ENCODE measurements at places on chromosomes 13 and 19. TPM values are rescaled to one million over a fixed set of nuclear protein-coding genes. Genes with fewer than 3 reads are reported as not detected.
A peak's percentile ranks its signal among the peaks of the same experiment; 100 is the strongest.

DNA sequence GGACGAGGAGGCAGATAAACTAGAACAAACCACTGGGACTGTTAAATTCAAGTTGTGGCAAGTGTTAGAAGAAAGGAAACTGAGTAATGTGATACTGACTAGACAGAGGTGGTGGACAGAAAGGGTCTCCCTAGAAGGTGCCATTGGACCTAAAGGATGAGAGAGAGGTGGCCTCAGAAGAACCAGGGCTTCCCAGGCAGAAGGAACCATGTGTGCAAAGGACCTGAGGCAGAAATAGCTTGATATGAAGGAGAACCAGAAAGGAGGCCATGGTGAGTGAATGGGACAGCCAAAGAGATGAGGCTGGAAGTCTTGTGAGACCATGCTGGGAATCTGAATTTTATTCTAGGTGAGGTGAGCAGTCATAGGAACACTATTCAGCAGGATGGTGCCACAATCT, 2.8 kb upstream of the SYDE1 start:
- no peak for DNase-seq

GRCh38 chr13:94140511-94140910, 339.0 kb downstream of the DCT start:
- DNase-seq: no peak

DNA sequence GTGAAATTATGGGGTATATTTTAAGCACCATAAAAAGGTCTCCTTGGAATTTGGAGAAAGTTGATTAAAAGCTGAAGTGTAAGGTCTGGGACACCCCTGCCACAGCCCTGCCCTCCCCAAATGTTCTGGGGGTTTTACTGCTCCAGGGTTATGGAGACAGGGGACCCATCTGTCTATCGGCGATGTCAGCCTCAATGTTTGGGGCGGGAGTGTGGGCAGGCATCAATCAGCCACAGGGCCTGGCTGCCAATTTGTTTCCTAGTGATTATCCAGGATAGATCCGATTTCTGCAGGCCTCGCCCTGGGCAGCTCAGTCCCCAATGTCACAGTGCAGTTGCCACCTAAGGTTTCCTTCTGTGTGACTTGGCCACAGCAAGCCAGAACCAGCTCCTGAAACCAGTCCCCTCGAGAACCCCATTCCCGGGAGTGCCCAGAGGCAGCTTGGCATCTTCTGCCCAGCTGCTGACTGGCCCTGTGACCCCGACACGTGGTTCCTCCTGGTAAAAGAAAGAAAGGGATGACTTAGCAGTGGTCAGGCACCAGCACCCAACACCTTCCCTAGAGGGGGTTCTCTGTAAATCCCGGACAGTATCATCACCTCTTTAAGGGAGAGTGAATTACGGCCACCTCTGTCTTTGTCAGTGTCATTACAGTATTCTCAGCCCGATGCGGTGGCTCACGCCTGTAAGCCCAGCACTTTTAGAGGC, 41.6 kb downstream of the MYO9B start:
- DNase-seq: peak; percentile 28

DNA sequence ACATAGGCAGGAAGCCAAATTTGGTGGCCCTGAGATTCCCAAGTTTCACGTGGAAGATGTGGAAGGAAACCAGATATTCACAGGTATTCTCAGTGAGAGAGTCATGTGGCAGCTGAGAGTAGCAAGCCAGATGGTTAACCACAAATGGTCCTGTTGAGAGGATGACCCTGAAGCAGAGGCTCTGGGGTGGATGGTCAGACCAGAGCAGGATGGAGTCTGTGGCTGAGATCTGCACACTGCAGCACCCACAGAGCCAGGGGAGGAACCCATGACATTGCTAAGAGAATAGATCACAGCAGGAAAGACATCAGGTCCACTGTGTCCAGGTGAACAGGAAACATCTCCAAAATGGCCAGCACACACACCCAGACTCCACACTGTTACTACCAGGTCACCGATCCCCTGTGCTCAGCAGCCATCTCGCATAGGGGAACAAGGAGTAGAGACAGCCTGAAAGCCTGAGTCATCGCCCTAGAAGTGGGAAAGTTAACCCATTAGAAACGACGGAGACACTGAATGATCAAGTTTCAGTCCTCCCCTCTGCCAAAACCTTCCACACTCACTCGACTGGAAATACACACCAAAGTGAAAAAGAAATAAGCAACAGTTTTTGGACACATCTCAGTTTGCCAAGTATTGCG, 160.0 kb downstream of the RBM26 start:
- DNase-seq: no peak

DNA sequence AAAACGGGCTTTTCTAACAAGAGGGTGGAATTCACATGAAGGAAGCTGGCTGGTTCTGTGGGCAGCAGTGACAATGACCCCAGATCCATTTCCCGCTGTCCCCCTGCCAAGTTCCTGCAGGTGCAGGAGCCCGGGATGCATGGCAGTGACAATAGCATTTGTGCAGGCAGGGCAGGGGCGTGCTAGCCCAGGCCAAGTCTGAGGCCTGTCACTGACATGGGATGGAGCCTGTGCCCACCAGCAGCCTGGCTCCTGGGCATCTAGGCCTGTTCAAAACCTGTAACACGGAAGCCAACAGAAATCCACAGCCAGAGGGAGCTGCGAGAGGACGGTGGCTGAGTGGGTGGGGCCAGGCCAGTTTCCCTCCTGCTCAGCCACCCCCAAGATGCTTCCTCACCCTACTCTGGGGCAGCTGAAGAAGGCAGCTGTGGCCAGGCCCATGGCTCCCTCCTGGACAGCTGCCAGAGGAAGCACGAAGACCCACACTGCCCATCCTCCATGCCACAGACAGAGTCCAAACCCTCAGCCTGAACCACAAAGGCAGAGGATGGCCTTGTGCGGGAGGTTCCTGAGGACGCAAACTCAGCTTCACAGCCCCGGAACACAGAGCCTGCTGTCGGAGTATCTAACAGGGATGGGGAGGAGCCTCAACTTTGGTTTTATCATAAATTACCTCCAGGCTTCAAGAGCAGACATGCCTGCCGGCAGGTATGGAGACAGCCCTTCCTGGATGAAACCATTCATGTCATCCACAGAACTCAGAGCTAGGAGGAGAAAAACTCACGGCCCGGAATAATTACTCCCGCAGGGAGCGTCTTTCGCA, 74.0 kb downstream of the CEBPG start:
- DNase-seq: no peak

DNA sequence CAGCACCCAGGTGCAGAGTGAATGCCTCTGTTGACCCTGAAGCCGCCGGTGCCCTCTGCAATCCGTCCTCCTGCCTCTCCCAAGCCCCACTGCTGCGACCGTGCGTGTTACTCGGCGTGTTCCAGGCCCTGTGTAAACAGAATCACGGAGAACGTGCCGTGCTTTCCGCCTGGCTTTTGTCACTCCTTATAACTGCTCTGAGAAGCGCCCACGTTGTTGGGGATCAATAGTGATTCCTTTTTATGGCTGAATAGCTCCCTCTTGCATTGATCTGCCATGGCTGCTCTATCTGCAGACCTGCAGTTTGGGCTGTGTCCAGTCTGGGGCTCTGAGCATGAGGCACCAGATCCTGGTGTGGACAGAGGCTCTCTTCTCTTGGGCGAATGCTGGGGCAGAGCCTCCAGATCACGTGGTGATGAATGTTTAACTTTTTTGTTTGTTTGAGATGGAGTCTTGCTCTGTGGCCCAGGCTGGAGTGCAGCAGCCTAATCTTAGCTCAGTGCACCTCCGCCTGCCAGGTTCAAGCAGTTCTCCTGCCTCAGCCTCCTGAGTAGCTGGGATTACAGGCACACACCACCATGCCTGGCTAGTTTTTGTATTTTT, 15.8 kb downstream of the ADPRHL1 start:
- peak; percentile 36 for DNase-seq

GRCh38 chr13:110559429-110559943, 2.0 kb downstream of the RAB20 start:
- DNase-seq: peak; percentile 72

DNA sequence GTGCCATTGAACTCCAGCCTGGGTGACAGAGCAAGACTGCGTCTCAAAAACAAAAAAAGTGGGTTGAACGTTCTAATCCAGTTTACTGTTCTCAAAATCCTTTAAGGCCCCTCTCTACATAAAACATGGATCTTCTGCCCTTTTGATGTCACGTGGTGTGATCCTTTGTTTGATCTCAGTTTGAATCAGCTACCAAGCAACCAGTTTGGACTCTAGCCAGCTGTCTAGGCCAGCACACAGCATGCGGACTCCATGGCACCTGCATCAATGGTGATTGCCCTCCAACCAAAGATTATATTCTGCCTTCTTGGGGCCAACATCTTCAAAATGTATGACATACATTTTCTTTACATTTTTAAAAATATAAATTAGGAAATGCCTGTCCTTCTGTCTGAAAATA, 365.4 kb downstream of the NDFIP2 start:
- no peak for DNase-seq

- no peak for DNase-seq
Measured at GRCh38 chr19:40421993-40422747, 3.6 kb downstream of the SERTAD1 start.

DNA sequence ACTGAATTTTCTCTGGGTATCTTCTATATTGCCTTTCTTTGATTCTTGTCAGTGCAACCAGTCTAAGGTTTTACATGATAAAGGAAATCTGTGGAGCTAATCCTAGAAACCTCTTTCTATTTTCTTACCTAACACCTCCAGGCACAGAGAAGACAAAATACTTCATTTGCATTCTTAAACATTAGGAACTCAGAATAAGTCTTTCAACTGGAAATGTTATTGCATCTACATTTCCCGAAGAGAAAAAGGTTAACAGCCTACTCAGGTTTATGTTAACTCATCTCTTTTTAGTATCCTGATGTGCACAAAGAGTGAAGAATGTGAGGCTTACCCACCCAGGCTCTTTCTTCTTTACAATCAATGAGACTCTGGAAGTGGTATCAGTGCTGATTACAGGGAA, 106.7 kb downstream of the PCCA start:
- no peak for DNase-seq

GRCh38 chr13:102687520-102687919, 7.3 kb downstream of the METTL21C start:
- no peak for DNase-seq

DNA sequence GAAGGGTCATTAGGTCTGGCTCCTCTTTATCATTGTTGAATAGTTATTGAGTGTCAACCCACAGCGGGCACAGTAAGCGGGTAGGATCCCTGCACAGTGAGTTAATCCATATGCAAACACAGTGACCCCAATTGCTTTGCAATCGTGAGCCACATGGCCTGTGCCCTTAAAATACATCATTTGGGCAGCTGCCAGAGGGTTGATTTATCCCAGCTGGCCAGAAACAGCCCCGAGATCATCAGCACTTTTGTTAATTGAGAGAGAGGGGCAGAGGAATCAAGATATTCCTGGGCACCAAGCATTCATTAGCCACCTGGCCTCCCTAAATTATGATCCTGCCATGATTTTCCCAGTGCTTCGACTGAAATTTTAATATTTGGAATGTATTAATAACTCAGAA, 9.8 kb upstream of the CNMD start:
- DNase-seq: no peak

- DNase-seq: peak; percentile 18
Measured at GRCh38 chr13:47372751-47373150, 475.9 kb upstream of the HTR2A start.

DNA sequence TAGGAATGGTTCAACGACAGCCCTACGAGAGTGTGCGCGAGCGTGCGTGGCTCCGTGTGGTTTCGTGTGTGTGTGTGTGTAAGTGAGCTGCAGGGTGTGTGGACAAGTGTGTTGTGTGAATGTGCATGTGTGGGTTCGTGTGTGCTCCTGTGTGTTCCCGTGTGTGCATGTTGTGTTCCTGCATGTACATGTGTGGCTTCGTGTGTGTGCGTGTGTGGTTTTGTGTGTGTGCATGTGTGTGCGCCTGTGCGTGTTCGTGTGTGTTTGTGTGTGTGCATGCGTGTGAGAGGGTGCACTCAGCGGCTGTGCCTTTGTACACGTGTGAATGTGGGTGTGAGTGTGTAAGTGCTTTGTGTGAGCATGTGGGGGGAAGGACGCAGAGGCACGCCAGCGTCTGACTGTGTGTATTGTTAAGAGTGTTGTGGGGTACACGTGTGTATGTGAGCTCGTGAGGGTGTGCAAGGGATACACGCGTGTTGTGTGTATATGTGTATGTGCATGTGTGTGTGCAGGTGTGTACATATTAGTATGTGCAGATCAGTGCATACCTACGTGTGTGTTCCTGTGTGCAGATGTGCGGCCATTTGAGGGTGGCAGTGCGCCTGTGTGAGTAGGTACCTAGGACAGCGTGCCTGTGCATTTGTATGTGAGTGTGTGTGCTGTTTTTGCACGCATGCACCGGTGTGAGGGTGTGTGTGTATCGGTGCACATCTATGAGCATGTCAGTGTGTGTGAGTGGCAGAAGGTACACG, 24.3 kb upstream of the ONECUT3 start:
- DNase-seq: no peak

DNA sequence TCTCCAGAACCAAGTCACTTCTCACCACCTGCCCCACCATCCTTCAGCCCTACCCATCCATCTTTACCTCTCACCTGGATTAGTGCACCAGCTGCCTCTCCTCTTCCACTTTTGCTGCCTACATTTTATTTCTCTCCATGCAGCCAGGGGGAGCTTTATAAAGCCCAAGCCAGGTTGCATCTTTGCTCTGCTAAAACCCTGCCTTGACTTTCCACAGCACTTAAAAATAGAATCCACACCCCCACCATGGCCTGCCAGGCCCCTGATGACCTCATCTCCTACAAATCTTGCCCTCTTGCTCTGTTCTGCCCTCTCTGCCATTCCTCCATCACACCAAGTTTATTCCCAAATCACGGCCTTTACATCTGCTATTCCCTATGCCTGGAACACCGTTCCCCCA, 1.8 kb downstream of the HOOK2 start:
- peak; percentile 65 for DNase-seq

GRCh38 chr13:21310220-21310619, 133.8 kb downstream of the MRPL57 start:
- DNase-seq: no peak

Gene TTC9B
- 0.15 TPM for polyA plus RNA-seq

Gene SPATA13
- polyA plus RNA-seq: 4.1 TPM

Gene HOOK2
- polyA plus RNA-seq: 12.4 TPM

Gene TYK2
- polyA plus RNA-seq: 60.4 TPM

Gene ICAM5
- 8.8 TPM for polyA plus RNA-seq

Gene PCDH17
- not detected for polyA plus RNA-seq

Gene OR7D2
- polyA plus RNA-seq: not detected

Gene CYP4F11
- polyA plus RNA-seq: not detected

Gene SPACA4
- not detected for polyA plus RNA-seq

Gene GFY
- polyA plus RNA-seq: not detected

Gene STK11
- 4.6 TPM for polyA plus RNA-seq

Gene VSTM2B
- polyA plus RNA-seq: not detected

All from GM23248 (cell line).